ENCODE measurements at places on chromosomes 5 and 9. TPM values are rescaled to one million over a fixed set of nuclear protein-coding genes. Genes with fewer than 3 reads are reported as not detected.

ZNF300 gene
- total RNA-seq, result 0.24 TPM

DNA sequence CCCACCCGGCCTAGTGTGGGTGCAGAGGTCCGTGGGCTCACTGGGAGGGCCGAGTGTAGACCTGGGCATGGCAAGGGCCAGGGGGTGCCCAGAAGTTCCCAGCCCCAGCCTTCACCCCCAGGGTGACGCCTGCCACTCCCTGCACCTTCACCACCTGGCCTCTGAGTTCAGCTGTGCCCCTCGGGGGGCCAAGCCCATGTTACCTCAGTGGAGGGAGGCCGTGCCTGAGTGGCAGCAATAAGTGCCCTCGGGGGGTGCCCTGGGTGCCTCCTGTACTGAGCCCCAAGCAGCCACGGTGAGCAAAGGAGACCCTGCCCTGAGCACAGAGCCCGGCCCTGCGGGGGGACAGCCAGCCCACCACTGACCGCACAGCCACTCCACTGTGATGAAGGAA lies 10.3 kb upstream of the FCN2 start:
- H3K4me3 ChIP-seq, result no peak overlapping the region
- no peaks in the 10 kb centered on the region for H3K27me3 ChIP-seq
- no peaks in the 10 kb centered on the region for H3K4me1 ChIP-seq
- no peak for DNase-seq
- no peak overlapping the region for H3K27ac ChIP-seq

PCDHGA10 gene
- total RNA-seq, result 1.2 TPM

DNA sequence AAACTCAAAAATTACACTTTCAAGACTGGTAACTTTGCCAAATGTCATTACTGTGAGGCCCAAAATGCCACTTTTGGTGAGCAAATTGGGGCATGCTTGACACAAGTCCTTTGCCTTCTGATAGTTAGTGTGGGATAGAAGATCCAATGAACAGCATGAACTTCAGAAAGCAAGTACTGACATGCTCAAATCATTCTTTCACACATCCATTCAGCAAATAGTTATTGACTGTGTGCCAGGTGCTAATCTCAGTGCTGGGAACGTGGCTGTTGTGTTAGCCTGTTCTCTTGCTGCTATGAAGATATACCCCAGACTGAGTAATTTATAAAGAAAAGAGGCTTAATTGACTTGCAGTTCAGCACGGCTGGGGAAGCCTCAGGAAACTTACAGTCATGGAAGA lies 247.0 kb downstream of the CHSY3 start:
- no peaks in the 10 kb centered on the region for H3K36me3 ChIP-seq
- peaks cover 4% of the 10 kb centered on the region for H3K4me1 ChIP-seq
- no peak overlapping the region for H3K27ac ChIP-seq

GFI1B gene
- not detected for total RNA-seq

DNA sequence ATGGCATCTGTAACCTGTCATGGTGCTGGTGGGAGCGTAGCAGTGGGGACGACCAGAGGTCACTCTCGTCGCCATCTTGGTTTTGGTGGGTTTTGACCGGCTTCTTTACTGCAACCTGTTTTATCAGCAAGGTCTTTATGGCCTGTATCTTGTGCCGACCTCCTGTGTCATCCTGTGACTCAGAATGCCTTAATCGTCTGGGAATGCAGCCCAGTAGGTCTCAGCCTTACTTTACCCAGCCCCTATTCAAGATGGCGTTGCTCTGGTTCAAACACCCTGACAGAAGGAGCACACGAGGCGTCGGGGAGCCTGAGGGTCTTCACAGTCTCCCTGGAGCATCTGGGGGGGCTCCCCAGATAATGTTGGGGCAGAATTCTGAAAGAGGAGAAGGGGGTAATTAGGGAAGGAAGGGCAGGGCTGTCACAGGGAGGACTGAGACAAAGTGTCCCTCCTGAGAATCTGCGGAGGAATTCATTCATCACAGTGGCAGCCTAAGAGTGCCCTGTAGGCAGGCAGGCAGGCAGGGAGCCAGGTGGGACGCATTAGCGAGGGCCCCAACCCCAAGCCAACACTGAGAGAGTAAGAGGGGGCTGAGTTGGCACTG lies 21.3 kb upstream of the NCS1 start:
- H3K27ac ChIP-seq, result no peak overlapping the region
- no peaks in the 10 kb centered on the region for H3K36me3 ChIP-seq
- H3K4me3 ChIP-seq, result no peak overlapping the region
- no peaks in the 10 kb centered on the region for H3K4me1 ChIP-seq
- no peaks in the 10 kb centered on the region for H3K27me3 ChIP-seq
- no peak for DNase-seq

DNA sequence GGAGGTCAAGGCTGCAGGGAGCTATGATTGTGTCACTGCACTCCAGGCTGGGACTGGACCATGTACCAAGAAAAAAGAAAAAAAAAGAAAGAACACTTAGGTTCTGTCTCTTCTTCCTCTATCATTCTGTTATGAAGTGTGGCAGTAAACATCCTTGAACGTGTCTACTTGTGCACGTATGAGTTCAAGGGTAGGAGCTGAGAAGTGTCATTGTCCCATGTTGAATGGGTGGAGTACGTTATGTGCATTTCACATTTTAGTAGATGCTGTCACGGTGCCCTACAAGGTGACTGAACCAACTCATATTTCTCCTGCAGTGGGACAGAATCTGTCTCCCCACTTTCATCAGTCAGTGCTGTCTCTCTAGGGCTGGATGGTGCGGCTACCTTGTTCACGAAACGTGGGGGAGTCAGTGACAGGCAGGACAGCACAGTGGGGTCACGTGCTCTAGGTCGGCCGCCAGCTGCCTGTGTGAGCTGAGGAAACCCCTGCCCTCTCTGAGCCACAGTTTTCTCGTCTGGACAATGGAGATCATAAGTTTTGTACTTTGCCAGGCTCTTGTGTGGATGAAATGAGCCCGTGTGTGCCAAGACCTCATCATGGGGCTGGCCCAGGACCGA lies 47.2 kb downstream of the GTF3C4 start:
- no peaks in the 10 kb centered on the region for H3K36me3 ChIP-seq
- H3K27me3 ChIP-seq, result no peaks in the 10 kb centered on the region
- no peak overlapping the region for H3K27ac ChIP-seq
- H3K4me1 ChIP-seq, result no peaks in the 10 kb centered on the region

- no peak overlapping the region for H3K27ac ChIP-seq
- no peak overlapping the region for H3K4me3 ChIP-seq
- DNase-seq, result no peak
Measured at GRCh38 chr9:74721696-74722660, 165.7 kb downstream of the TRPM6 start.

- no peak overlapping the region for H3K27ac ChIP-seq
- H3K36me3 ChIP-seq, result no peaks in the 10 kb centered on the region
- no peak overlapping the region for H3K4me3 ChIP-seq
- no peaks in the 10 kb centered on the region for H3K4me1 ChIP-seq
Measured at GRCh38 chr5:61319388-61320146, 12.5 kb upstream of the ZSWIM6 start.

DNA sequence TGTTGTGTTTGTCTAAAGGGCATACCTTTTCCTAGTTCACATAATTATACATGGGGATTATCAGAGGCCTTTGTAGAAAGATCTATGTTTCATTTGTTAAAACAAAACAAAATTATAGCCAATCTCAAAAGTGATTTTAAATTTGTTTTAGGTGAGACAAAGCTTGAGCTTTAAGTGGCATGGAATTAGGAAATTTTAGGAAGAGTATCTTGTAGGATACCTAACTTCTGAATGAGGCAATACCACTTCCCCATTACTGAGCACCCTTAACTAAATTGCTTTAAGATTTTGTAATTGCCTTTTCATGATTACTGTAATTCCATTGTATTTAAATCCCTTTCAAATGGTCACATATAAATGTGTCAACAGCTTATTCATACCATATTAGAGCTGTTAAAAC lies 775.6 kb downstream of the NR2F1-AS1 start:
- no peaks in the 10 kb centered on the region for H3K27me3 ChIP-seq
- H3K4me1 ChIP-seq, result no peaks in the 10 kb centered on the region
- no peak overlapping the region for H3K4me3 ChIP-seq
- H3K27ac ChIP-seq, result no peak overlapping the region

FOXD4L6 gene
- total RNA-seq, result not detected

SLC34A3 gene
- not detected for total RNA-seq

ZNF608 gene
- 7.3 TPM for total RNA-seq

DNA sequence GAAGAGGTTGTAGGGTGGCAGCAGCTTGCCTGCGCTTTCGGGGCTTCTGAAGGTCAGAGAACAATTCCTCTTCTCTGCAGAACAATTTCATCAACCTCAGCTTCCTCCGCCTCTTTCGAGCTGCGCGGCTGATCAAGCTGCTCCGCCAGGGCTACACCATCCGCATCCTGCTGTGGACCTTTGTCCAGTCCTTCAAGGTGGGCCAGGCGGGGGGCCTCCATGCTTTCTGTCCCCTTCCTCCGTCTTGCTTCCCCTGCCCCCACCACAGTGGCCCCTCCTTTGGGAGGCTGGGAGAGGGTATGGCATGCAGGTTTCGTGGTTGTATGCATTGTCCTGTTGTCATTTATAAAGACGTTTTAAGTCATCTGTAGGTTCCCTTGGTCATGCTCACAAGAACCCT lies 195.8 kb downstream of the CACNA1B start:
- no peak overlapping the region for H3K4me3 ChIP-seq
- no peaks in the 10 kb centered on the region for H3K4me1 ChIP-seq
- H3K36me3 ChIP-seq, result no peaks in the 10 kb centered on the region
- H3K27me3 ChIP-seq, result no peaks in the 10 kb centered on the region

All from gastrocnemius medialis (tissue), 4 donors.